Fibroblast of villous mesenchyme (primary cell): ENCODE measurements at places on chromosomes 5 and 9. TPM values are rescaled to one million over a fixed set of nuclear protein-coding genes. Genes with fewer than 3 reads are reported as not detected.

GRCh38 chr5:129099184-129099569, 4.6 kb downstream of the ISOC1 start:
- no peak for DNase-seq

- DNase-seq, result no peak
Measured at GRCh38 chr9:131889437-131890251, 149.8 kb upstream of the RAPGEF1 start.

- no peak for DNase-seq
Measured at GRCh38 chr9:132982458-132982857, 4.0 kb downstream of the GFI1B start.

- no peak for DNase-seq
Measured at GRCh38 chr9:106575823-106576222, 287.1 kb upstream of the ZNF462 start.

- no peak for DNase-seq
Measured at GRCh38 chr9:68653141-68653595, 51.9 kb upstream of the PIP5K1B start.

GRCh38 chr5:101174981-101175380, 271.9 kb upstream of the ST8SIA4 start:
- no peak for DNase-seq

- DNase-seq, result peak; percentile 56
Measured at GRCh38 chr5:72379936-72380335, 59.8 kb downstream of the PTCD2 start.

DNA sequence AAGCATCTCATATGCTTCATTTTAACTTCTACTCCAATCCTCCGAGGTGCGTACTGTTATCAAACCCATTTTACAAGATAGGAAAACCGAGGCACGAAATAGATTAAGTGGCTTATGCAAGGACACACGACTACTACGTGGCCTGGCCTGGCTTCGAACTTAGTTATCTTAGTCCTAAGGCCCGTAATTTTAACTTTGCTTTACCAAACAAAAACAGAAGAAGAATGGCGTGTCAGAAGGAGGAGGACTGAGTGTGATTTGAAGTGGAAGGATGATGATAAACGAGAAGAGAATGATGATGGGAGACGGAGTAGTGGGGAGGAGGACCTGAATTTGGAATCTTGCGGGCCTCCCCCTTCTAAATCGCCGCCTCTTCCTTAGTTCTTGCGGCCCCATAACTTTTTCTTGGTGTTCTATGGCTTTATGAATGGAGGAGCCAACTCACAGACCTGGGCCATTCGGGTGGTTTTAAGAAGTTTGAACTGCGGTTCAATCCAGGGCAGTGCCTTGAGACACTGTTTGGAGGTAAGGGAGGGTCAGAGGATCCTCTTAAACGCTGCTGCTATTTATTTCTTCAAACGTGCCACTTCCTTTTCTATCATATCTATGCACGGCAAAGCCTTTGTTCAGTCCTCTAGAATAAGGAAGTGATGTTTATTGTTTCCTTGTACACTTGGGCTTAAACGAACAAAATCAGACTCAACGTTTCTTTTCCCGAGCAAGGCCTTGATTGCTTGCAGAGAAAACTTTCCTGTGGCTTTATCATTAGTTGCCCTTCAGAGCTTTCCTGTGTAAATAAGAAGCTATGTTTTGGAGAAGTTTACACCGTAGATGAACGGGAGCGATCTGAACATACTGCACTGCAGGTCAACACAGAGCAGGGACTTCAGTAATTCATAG, 795 bp downstream of the CNOT8 start:
- DNase-seq, result peak; percentile 21

DNA sequence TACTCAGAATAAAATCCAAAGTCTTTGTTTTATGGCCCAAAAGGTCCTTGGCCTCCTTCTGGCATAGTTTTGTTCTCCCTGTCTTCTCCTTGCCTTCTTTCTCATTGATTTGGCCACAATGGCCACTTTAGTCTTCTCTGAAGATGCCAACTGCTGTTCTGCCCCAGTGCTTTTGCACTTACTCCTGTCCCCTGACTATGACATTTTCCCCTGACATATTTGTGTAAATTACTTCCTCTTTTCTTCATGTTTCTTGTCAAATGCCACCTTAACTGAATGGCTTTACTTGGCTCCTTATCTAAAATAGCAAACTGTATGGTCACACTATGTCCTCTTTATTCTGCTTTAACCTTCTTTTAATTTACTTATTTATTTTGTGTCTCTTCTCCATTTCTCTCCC, 484.7 kb upstream of the ARRDC3 start:
- no peak for DNase-seq

GRCh38 chr5:153672347-153673090, 182.0 kb downstream of the GRIA1 start:
- no peak for DNase-seq

GRCh38 chr9:13845460-13845859, 468.5 kb downstream of the NFIB start:
- peak; percentile 33 for DNase-seq

GRCh38 chr5:27473307-27474046, 435.1 kb upstream of the CDH9 start:
- no peak for DNase-seq

DNA sequence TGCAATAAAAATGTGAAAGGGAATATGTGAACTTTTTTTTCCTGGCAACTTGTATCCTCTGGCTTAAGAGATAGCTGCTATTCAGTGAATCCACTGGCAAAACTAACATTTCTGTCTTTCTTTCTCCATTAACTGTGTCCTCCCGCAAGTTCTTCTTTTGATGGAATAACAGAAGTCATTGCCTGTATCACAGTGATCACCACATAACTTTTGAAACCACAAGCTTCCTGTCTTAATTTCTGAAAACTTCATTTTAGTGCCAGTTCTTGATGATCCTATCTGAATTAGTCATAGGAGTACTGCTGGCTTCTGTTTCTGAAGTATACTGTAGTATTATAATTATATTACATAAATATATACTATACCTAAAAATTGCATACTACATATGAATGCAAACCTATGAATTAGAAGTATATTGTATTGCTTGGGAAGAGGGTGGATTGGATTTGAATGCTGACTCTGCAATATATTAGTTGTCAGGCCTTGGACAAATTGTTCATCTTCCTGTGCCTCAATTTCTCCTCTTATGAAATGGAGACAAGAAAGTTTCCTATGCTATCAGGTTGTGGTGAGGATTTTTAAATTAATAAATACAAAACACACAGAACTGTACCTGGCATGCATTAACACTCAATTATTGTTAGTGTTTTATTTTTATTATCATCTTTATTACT, 441.6 kb downstream of the CETN3 start:
- DNase-seq, result peak; percentile 10

DNA sequence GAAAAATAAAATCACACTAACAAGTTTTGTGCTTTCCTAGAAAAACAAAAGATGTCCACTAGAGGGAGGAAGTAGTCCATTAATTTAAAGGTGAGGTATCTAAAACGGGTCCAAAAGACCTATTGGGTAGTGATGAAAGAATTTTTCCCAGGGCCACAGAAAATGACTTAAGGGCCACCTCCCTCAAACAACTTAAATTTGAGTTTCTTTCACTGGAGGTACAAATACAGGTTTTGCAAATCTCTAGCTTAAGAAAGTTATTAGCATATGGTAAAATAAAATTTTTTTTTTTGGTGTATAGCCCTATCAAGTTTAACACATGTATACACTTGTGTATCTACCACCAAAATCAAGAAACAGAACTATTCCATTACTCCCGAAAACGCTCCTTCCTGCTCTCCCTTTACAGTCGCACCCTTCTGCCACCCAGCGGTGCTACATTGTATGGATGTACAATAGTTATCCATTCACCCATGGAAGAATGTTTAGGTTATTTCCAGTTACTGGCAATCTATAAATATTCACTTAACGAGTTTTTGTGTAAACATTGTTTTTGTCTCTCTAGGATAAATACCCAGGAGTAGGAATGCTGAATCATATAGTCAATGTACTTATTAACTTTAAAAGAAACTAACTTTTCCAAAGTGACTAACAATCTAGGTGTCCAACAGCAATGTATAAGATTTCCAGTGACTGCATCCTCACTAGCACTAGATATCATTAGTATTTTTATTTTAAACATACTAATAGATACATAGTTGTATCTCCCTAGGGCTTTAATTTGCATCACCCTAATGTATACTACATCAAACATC, 21.9 kb downstream of the DEPDC1B start:
- DNase-seq, result peak; percentile 70

DNA sequence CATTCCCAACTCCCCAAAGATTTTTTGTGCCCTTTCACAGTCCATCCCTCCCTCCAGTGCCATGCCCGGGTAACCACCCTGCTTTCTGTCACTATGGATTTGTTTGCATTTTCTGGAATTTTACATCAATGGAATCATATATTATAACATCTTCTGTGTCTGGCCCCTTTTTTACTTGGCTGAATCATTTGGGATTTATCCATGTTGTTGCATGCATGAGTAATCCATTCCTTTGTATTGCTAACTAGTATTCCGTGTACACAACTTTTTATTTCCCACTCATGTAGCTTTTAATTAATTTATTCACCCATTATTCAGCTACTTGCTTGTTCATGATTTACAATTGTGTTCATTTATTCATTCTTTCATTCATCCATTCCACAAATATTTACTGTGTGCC, 94.1 kb downstream of the FGF18 start:
- DNase-seq, result no peak

GRCh38 chr5:115165790-115166189, 3.9 kb downstream of the TRIM36 start:
- no peak for DNase-seq

DNA sequence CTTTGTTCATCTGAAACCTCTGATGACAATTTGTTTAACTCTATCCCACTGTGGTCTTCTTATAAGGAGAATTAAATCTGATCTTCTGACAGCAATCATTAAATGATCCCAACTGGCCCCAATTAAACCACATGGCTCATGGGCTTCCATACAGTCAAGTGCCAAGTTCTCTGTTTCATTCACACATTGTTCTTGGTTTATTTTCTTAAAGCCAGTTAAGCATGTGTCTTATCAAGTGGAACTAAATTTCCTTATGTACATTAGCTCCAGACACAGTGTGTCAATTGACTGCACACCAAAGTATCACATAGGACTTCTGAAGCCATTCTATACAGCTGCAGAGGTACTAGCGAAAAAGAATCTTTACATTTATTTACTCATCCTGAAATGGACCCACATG, 51.2 kb downstream of the MEF2C start:
- no peak for DNase-seq

Gene PPP3R2
- not detected in 2 replicates for total RNA-seq

Gene DMRT3
- total RNA-seq, result not detected in 2 replicates

Gene HCN1
- total RNA-seq, result under 0.01 TPM in 2 replicates

Gene NANS
- total RNA-seq, result 89.9 and 94.1 TPM in 2 replicates

Gene LCN1
- not detected in 2 replicates for total RNA-seq
